ENCODE measurements at places on chromosomes 3 and 15. TPM values are rescaled to one million over a fixed set of nuclear protein-coding genes. Genes with fewer than 3 reads are reported as not detected.

The CEMIP gene
- total RNA-seq = 0.70 TPM

The NPAP1 gene
- 0.51 TPM for total RNA-seq

The COL8A1 gene
- 1.1 TPM for total RNA-seq

The UBAP1L gene
- total RNA-seq = 10.7 TPM

The THRB gene
- total RNA-seq = 2.4 TPM

The TEX264 gene
- 37.8 TPM for total RNA-seq

The TMOD2 gene
- 9.0 TPM for total RNA-seq

The WNT5A gene
- total RNA-seq = 59.0 TPM

DNA sequence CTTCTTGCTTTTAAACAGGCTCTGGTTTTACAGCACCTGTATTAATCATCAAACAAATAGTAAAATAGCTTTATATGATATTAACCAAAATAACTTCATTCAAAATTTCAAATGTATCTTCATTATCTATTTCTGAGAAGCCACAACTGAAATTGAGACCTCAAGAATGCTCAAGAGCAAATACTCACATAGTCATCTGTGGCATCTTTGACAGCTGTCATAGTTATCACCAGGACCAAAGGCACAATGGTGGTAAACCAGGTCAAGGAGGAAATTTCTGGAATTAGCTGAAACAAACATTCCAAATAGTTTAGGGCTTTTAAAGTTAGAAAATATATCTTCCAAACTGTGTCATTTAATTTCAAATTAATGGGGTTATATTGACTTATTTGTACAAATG, 74.6 kb downstream of the ATP8B4 start:
- DNase-seq = no peak

DNA sequence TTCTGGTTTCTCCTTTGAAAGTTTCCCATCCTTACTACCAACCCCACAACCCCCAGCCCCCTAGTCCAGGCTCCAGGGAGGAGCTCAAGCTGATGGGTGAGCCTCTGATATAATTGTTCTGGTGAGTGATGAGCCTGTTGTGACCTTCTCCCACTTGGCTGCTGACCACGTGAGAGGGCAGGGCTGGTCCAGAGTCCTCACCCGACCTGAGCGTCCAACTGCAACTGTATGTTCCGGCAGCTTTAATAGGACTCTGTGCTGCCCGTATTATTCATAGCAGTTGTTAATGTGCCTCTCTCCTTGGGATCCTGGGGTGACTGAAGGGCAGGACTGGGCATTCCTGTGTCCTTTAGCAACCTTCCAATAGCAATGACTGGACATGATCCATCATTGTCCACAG, 56.2 kb downstream of the B3GNT5 start:
- DNase-seq = no peak

DNA sequence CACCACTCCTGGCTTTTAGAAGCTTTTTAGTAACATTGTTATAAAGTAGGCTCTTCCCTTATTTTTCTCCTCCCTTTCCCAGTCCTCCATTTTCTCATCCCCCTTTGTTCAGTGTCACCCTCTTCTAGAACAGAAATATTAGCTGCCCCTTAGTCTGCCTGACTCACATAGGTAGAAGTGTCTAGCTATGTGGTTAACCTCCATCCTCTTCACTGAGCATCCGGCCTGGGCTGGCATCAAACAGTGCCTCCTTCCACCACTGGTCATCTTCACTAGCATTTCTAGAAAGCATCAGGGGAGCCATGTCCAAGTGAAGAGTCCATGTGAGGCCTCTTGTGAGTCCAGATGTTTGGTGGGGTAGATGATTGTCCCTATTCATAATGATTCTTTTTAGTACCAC, 70.0 kb upstream of the SKOR1 start:
- no peak for DNase-seq

DNA sequence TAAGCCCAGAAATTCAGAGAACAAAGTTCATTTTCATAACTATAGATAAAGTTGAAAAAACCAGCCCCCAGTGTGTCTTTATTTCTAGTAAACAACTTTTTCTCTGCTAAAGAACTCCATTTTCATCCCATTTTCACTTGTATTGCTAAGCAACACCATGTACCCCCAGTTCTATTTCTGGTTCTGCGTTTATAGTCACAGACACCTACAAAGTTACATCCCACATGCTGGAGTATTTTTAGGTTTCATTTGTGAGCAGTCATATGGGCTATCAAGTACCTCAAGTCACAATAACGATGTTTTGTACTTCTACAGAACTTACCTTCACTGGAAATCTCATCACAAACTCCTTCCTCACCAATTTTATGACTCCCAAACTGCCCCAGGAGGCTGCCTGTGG, 236.5 kb downstream of the RSL24D1 start:
- DNase-seq = no peak

DNA sequence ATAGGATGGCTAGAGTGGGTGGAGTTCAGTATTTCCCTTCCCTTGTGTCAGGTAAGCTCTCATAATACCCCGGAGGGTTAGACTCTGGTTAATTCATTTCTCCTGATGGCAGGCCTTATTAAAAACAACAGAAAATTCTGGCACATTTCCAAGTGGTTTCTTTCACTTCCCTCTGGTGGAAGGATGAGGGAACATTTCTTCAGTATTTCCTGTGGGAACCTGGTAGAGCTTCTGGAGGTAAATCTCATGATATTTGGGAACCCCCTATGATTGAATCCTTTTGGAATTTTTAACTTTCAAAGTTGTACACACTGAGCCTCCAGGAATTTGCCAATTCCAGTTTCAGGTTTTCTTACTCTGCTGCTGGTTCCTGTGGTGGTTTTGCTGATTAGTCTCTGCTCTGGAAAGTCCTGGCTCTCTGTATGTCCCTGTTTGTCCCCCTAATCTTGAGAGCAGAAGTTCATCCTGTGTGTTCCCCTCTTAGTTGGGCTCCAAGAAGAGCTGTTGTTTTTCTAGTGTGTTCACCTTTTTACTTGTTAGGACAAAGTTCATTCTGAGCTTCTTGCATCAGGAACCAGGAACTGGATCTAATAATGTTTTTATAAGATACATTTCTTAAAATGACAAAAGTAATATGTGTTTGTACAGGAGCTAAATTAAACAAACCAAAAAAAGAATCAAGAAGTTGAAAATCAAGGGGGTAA, 12.1 kb downstream of the CHRNA7 start:
- DNase-seq = no peak

DNA sequence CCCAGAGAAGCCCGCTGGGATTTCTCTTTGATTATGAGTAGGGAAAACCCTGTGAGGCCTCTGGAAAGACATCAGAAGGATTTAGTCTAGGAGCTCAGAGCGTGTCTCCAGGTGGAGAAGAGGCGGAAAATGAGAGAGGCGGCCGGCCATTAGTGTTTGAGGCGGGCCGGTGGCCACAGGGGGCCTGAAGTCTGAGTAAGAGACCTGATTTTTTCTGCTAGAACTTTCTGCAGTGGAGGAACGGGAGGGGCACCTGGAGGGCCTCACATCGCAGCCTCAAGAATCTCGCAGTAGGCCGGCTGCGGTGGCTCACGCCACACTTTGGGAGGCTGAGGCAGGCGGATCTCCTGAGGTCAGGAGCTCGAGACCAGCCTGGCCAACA, 28.5 kb downstream of the KLHDC8B start:
- no peak for DNase-seq

DNA sequence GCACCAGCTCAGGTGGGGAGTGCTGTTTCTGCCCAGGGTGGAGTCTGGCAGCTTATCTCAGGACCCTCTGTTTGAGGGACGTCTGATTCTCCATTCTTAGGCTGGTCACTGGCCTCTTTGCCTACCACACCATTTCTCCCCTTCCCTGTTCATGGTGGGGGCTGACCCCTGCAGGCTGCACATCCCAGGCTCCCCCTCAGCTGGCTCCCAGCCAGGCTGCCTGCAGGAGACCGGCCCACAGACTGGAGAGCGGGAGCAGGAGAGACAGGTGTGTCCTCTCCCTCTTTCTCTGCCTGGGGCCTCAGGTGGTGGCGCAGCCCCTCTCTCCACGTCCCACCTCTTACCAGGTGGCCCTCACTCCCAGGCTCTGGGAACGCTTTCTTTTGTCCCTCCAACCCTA, 60.8 kb downstream of the RAB11A start:
- no peak for DNase-seq

DNA sequence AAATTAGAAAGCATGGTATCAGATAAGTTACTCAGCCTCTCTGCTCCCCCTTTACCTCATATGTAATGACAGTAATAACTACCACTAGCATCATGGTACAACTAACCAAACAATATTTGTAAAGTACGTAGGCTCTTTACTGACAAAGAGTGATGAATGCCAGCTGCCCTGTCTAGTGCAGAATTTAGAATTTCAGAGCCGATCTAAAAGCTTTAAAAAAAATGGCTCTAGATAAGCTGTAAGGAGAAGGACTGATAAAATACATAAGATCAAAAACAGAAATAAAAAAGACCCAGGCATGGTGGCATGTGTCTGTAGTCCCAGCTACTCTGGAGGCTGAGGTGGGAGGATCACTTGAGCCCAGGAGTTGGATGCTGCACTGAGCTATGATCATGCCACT, 424.1 kb downstream of the MAGI1 start:
- DNase-seq = no peak

- DNase-seq = no peak
Measured at GRCh38 chr3:102195198-102195948, 239.4 kb upstream of the ZPLD1 start.

- no peak for DNase-seq
Measured at GRCh38 chr3:46090161-46090591, 62.9 kb upstream of the XCR1 start.

- DNase-seq = no peak
Measured at GRCh38 chr3:58534592-58535494, 2.1 kb downstream of the ACOX2 start.

- no peak for DNase-seq
Measured at GRCh38 chr3:56826831-56827722, 25.3 kb upstream of the ARHGEF3 start.

DNA sequence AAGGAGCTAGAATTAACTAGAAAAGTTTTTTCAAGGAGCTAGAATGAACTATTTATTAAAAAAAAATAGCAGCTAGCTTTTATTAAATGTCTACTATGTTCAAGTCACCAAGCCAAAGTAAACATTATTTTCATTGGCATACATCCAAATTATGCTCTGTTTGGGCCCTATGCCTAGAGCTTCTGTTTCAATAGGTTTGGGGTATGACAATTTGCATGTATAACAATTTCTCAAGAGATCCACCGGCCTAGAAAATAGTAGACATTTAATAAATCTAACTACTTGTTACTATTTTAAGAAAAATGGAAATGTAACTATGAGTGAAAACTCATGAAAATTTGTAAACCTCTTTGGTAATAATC, 8.0 kb downstream of the GABRR3 start:
- no peak for DNase-seq

- no peak for DNase-seq
Measured at GRCh38 chr3:45964139-45964538, 20.9 kb downstream of the CXCR6 start.

DNA sequence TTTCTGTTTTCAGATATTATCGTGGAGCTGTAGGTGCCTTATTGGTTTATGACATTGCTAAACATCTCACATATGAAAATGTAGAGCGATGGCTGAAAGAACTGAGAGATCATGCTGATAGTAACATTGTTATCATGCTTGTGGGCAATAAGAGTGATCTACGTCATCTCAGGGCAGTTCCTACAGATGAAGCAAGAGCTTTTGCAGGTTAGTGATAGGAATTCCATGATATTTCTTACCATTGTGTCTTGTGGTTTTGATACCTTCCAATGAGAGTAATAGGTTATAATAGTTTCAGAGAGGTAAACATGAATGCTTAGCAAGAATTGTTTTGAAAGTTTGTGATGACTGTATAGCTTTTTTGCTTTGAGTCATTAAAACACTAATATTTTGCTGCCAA, 8.5 kb downstream of the RAB11A start:
- no peak for DNase-seq

Data from mesothelial cell of epicardium (in vitro differentiated cells).